ENCODE measurements at places on chromosomes 7 and 10.

DNA sequence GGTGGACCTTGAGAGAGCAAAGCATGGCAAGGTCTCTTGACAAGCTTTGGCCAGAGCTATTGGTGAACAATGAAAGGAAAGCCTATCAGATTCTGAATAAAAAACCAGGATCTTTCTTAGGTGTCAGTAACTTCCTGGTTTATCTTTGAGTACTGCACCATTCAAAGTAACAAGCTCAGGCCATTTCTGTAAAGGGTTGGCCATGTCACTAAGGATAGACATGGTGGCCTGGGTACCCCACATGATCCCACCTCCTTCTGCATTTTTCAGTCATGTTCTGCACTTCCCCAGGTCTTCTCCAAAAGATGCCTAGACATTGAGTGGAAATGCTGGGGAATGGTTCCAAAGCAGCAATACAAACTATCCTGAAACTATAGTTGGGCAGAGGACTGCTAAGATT is 242.0 kb downstream of the ARHGAP12 start:
- no peak for DNase-seq

GRCh38 chr7:94056796-94057207 is 52.6 kb upstream of the BET1 start:
- peak; percentile 69 for DNase-seq

DNA sequence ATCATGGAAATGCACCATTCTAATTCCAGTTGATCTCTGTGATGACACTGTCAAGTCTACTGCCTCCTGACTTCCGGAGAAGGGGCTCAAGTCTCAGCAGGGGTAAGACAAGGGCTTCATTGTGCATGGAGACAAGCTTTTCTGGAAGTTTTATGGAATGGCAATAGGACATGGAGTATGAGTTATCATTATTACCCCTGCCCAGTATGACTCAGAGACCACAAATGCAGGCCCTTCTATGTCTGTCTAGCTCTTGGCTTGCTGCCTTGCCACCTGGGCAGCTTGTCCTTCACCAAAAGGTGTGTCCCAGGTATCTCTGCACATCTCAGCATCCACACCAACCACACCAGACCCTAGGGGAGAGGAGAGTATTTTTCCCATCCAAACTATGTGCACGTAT is 34.9 kb upstream of the KIAA1217 start:
- peak; percentile 21 for DNase-seq

GRCh38 chr10:10587744-10588393 is 429.8 kb upstream of the CELF2 start:
- no peak for DNase-seq

GRCh38 chr7:127600885-127601284 is 7.3 kb downstream of the FSCN3 start:
- DNase-seq, result no peak

DNA sequence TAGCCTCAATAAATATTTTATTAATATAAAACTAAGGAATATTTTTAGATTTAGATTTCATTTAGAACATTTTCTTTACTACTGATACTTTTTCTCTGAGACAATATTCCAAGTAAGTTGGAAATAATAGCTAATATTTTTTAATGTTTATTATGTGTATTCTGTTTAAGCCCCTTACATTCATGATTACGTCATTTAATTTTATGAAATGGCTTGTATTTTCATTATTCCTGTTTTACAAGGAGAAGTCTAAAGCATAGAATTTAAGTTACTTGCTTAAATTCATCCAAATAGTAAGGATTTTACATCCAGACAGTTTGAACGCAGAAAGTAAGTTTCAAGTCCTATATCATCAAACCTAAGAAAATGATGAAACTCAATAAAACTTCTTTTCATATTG is 6.1 kb downstream of the DGKB start:
- DNase-seq, result no peak

DNA sequence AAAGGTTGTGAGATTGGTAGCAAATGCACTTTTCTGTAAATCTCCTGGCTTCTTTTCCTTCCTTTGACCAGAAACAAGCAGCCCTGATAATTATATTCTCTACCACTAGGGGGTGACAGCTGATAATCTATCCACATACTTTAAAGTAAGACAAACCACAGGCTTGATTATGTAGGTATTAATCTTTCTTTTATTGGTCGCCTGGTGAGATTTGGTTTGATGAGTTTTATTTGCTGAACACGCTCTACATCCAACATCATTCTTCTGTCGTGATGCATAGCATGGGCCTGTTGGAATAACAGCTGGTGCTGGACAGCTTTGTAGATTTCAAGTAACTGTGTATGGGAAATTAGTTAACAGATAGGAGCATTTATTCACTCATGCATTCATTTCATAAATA is 63.5 kb downstream of the ZNF365 start:
- no peak for DNase-seq

DNA sequence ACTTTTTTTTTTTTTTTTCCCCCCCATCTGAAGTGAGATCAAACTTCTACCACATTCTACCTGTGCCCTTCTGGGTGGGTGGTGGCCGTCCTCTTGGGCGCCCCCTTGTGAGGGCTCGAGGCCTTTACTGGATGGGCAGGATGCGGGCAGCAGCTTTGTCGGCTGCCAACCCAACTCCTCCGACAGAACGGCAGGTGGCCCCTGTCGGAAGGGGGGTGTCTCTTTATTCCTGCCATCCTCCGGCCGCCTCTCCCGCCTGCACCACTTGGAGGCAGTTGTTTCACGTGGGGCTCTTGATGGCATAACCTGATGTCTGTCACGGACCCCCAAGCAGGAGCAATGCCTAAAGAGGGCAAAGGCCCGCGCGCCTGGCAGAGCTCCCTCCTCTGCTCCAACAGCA is 31.0 kb downstream of the AMZ1 start:
- DNase-seq, result no peak

GRCh38 chr10:92173996-92174395 is 116.9 kb downstream of the CPEB3 start:
- no peak for DNase-seq

GRCh38 chr7:141702047-141702567 is at the start of gene DENND11:
DENND11 (minus strand) TSS chr7:141702166; CDS start chr7:141702153, 13 bp downstream.
- no peak for DNase-seq

GRCh38 chr10:117967149-117967650 is 79.5 kb downstream of the RAB11FIP2 start:
- no peak for DNase-seq

GRCh38 chr10:7606951-7607404 is 59.8 kb downstream of the ITIH5 start:
- no peak for DNase-seq

GRCh38 chr10:3978174-3978573 is 193.2 kb upstream of the KLF6 start:
- DNase-seq, result no peak

DNA sequence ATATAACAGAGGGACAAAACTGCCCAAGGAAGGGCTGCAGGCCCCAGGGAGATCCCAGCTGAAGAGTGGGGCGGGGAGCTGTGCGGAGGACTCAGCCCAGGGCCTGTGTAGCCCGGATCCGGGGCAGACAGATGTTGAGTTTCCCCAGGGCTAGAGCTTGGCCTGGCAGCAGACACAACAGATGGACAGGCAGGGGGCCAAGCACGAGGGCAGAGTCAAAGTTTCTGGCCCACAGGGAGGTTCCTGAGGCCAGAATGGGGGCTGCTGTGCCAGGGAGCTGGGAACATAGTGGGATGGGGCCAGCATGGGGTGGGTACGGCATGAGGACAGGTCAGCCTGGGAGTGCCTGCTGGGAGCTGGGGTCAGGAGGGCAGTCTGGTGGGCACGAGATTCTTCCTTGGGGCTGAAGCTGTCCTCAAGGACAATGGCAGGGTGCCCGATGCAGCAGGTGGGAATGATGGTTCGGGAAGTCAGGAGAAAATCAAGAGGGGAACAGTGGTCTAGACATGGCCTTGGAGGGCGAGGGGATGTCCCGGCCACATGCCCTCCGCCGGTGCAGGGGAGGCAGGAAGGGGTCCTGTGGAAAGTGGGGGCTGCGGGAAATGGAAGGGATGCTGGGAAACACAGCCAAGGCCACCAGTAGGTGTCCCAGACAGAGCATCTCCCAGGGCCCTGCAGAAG is 519.1 kb upstream of the FOXK1 start:
- DNase-seq, result no peak

GRCh38 chr10:71307469-71308085 is 11.5 kb upstream of the SLC29A3 start:
- no peak for DNase-seq

DNA sequence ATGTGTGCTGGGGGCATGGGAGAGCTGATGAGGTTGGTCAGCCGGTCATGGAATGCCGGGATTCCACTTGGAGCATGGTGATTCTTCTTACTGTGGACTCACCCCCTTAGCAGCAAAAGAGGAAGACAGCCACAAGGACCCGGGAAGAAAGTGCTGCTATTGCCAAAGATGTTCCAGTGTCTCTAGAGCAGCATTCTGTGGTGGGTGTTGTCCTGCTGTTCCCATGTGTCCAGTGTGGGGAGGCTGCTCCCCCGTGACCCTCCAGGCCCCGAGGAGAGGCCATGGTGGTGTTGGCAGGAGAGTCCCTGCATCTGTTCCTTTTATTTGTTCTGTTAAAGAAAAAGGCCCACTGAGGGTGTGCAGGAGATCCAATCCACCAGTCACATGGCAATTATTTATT is 499.4 kb downstream of the RPS24 start:
- DNase-seq, result no peak

- DNase-seq, result no peak
Observed at GRCh38 chr10:84743483-84743882, 415.1 kb downstream of the CCSER2 start.

- no peak for DNase-seq
Observed at GRCh38 chr10:116877391-116877790, 28.1 kb downstream of the ENO4 start.

- DNase-seq, result no peak
Observed at GRCh38 chr10:33341637-33342036, 7.2 kb upstream of the NRP1 start.

GRCh38 chr10:97063983-97064837 is 121.5 kb downstream of the SLIT1 start:
- DNase-seq, result no peak

DNA sequence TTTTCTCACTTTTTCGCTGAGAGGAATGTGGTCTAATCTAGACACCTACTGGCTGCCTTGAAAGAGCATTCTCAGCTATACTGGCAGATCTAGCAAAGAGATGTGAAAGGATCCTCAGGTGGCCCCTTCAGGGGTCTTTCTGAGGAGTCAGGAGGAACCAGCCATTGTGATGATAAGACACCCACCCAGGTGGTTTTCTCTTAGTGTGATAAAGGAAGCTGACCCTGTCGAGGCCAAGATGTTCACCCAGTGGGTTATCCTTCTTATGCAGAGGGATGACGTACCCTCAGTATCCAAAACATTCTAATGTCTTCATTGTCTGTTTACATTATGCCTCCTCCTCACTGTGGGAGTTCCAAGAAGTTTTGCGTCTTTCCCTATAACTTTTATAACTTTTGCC is 98.3 kb upstream of the LRGUK start:
- DNase-seq, result no peak

DNA sequence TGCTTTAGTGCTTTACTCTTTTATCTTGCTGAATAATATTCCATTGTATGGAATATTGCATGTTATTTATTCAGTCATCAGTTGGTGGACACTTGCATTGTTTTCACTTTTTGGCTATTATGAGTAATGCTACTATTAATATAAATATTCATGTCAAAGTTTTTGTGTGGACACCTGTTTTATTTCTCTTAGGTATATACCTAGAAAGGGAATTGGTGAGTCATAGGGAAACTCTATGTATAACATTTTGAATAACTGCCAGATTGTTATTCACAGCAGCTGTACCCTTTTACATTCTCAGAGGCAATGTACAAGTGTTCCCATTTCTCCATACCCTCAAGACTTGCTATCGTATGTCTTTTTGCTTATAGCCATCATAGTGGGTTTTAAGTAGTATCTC is 268.7 kb downstream of the SEMA3A start:
- no peak for DNase-seq

DNA sequence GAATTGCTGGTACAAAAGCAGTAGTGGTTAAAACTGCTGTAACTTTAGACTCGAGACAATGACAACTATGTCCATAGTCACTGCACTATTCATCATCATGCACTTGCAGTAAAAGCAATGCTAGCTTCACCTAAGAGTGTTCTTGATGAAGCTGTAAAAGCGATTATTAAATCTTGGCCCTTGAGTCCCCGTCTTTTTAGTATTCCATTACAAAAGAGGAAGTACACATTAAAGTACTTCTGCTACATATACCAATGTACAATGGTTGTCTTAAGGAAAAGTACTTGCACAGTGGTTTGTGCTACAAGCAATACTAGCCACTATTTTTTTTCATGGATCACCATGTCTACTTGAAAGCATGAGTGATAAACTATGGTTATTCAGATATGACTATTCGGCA is 78.3 kb downstream of the ATAD1 start:
- DNase-seq, result no peak

- DNase-seq, result no peak
Observed at GRCh38 chr10:99652800-99653390, 6.4 kb upstream of the ENTPD7 start.

All from keratinocyte (primary cell).